8988T (cell line): ENCODE measurements at places on chromosomes 16 and 17.

- DNase-seq: no peak
These were observed 34.0 kb downstream of the CPNE2 start for GRCh38 chr16:57126411-57126810.

- no peak for DNase-seq
These were observed 19.3 kb downstream of the CYB5D2 start for GRCh38 chr17:4162321-4162720.

DNA sequence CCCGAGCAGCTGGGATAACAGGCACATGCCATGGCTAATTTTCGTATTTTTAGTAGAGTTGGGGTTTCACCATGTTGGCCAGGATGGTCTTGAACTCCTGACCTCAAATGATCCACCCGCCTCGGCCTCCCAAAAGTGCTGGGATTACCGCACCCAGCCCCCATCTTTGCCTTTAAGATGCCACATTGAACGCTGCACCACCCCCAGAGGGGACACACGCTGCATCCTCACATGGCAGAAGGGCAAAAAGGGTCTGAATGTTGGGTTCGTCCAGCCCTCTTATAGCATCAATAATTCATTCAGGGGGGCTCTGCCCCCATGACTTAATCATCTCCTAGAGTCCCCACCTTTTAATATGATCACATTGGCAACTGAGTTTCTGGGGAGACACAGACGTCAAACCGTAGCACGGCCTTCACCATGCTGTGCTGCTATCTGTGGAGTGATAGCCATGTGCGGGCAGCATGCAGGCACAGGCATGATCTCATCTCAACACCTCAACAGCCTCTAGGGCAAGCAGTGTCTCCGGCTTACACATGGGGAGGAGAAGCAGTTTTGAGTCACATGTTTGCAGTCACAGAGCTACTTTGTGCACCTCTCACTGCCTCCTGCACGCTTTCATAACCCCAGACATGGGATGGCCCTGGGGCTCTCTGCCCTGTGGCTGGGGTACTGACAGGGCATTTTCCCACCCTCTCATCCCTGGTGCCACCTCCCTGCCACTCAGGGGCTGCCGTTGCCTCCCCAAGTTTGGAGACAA is 30.0 kb downstream of the IL21R start:
- DNase-seq: no peak

GRCh38 chr17:34667656-34668055 is 88.3 kb downstream of the TMEM132E start:
- no peak for DNase-seq

GRCh38 chr16:25713785-25714570 is 22.2 kb downstream of the HS3ST4 start:
- DNase-seq: no peak

GRCh38 chr16:64428463-64429113 is 693.3 kb downstream of the CDH11 start:
- no peak for DNase-seq

- DNase-seq: no peak
These were observed 3.7 kb upstream of the ATP1B2 start for GRCh38 chr17:7647018-7647417.

DNA sequence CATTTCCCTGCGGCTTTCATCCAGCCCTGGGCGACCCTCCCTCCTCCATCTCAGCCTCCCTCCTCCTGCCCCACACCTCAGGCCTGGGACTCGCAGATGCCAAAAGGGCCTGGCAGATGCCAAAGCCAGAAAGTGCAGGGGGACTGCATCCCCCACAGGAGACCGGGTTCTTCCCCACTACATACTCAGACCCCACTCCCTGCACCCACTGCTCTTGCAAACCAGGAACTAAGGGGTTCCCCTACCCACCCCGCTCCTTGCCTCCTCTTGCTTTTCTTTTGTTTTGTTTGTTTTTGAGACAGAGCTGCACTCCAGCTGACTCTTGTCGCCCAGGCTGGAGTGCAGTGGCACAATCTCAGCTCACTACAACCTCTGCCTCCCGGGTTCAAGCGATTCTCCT is 3.2 kb downstream of the HS3ST6 start:
- DNase-seq: no peak

DNA sequence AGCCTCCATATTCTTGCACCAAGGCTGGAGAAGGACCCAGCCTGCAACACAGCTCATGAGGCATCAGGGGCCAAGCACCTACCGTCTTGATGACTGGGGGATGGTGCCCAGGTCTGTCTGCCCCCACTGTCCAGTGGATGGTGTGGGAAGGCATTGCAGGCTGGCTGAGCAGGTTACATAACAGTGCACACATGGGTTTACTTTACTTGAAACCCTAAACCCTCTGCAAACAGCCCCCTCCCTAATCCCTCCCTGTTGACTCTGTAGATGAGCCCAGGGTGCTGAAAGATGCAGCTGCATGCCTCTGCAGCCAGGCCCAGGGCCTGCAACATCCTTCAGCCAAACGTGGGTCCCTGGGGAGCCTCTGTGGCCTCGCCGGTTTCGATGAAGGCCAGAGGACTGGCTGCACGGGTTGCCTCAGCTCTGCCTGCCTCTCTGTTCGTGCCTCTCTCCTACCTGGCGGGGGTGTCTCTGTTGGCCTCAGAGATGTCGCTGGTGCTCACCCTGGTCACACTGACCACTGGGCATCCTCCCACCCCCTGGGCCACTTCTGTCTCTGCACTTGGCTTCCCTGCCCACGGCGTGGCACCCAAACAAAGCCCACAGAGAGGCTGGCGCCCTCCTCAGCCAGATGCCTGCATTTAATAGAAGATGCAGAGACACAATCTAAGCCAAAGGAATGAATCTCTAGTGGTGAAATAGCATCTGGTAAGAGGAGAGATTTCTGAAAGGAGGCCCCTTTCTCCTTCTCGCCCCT is 95.1 kb downstream of the METRNL start:
- DNase-seq: peak; percentile 28

DNA sequence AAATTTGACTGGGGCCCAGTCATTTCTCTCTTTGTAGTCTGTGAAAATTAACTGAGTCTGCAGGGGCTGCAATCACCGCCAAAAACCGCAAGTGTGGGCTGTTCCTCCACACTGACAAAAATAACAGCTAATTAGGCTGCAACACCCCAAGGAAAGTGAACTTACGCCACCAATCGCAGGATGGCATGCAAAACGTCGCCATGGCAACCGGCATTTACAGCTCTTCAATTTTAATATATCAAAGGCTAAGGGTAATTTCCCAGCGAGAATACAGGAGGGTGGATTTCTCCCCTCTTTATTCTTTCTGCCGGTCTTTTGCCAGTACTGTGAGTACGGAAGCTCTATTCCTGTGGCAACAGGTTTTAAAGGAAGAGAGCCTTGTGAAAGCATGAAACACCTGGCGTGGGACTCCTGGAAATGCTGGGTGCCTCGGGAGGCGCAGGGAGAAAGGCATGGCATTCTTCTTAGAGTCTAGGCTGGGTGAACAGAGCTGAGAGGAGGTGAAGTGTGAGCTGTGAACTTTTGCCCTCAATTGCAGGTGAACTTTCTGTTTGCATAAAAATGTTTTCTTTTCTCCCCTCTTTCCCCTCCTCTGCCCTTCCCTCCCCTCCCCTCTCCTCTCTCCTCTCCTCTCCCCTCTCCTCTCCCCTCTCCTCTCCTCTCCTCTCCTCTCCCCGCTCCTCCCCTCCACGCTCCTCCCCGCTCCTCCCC is 399.7 kb downstream of the XYLT1 start:
- DNase-seq: no peak

GRCh38 chr16:2023092-2024031 is 3.3 kb upstream of the NHERF2 start:
- peak; percentile 97 for DNase-seq

DNA sequence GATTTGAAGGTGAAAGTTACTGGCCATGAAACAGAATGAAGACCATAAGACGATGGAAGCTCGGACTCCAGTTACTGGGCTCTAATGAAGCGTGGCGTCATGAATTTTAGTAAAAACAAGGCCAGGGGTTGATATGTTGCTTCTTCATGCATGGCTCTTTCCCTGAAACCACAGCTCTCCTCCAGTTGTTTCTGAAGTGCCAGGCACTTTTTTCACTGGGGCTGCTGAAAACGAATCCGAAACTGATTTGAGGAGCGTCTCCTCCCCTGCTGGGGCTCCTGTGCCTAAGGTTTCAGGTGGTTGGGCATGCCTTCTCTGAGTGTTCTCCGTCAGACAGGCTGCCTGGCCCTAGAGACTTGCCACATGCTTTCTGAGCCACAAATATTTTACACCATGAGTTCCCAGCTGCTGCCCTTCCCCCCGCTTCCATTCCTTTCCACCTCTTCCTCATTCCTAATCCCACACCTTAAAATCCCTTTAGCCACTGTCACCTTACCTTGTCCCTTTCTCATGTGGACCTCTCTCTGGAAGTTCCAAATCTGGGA is 3.7 kb upstream of the MYL4 start:
- DNase-seq: no peak

DNA sequence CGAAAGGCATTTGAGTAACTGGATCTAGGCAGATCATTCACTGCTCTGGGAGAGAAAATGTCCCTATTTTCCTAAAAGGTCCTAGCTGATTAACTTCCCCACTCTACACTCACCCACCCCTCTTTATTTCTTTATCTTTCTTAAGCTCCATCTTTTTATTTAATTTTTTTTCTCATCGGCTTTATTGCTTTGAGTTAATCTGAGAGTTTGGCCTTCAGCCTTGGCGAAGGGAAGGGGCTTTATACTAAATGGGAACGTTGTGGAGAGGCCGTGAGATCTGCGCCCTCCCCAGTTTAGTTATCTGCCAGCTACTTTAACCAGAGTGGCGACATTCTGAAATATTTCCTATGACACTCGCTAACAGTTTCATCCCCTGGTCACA is 882 bp upstream of the TOX3 start:
- DNase-seq: no peak

DNA sequence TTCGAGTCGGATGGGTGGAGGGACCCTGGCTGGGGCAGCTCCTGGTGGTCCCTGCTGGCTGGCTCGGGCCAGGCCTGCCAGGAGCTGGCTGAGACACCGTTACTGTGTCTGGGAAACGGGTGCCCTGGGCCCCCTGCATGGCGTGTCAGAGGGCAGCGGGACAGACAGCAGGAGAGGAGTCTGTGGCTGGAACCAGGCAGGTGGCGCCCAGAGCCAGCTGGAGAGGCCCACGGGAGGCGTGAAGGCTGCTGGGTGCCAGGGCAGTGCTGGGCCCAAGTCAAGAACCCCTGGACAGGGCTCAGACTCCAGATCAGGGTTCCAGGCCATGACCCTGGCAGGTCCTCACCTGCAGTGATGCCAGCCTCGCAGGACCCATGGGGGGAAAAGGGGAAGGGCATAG is 16.6 kb downstream of the SOX8 start:
- DNase-seq: no peak

DNA sequence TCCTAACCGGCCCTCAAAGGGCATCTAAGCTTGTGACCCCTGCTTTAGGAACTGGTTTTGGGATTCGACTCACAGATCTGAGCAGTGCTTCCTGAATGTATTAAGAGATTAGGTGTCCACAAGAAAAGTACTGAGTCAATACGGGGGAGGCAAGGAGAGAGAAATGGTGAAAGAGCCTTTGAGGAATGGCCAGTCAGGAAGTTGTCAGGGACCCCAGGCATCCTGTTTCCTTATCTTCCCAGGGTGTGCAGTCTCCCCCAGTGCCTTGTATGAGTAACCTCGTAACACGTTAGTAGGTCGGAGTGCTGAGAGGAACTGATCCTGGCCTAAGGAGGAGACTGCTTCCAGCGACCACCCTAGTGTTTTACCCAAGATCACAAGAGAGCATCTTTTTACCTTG is 16.4 kb upstream of the TMED6 start:
- DNase-seq: no peak

- peak; percentile 86 for DNase-seq
These were observed 792 bp upstream of the RAC3 start for GRCh38 chr17:82030470-82031302.

DNA sequence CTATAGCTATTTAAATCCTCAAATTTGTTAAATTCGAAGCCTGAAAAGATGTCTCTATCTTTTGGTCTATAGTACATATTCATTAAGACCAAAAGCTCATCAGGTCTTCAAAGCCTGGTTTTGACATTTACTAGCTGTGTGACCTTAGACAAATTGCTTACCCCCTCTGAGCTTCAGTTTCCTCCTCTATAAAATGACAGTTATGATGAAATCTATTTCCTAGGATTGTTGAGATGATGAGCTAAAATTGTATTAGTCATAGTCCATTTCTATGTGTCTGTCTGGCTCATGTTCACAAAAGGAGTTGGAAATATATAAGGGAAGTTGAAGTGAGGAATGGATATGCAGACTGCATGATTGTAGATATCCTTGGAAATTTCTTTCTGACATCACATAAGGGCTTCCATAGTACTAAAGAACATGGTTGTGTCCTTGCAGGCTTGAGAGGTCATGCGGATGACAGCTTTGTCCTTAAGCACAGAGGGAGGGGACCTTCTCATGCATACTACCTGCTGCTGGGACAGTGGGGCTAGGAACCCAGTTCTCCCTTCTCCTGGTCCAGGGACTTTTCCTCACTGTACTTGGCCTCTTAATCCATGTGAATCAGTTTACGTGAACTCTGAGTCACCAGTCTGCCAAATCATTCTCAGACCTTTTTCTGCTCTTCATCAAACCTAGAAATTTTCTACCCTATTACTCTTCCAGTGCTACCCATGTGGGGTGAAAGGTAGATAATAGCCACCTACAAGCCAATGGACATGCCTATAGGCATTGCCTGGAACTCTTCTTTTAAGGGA is 487.5 kb upstream of the SALL1 start:
- no peak for DNase-seq

GRCh38 chr17:39632153-39632941 is 4.6 kb upstream of the STARD3 start:
- no peak for DNase-seq

DNA sequence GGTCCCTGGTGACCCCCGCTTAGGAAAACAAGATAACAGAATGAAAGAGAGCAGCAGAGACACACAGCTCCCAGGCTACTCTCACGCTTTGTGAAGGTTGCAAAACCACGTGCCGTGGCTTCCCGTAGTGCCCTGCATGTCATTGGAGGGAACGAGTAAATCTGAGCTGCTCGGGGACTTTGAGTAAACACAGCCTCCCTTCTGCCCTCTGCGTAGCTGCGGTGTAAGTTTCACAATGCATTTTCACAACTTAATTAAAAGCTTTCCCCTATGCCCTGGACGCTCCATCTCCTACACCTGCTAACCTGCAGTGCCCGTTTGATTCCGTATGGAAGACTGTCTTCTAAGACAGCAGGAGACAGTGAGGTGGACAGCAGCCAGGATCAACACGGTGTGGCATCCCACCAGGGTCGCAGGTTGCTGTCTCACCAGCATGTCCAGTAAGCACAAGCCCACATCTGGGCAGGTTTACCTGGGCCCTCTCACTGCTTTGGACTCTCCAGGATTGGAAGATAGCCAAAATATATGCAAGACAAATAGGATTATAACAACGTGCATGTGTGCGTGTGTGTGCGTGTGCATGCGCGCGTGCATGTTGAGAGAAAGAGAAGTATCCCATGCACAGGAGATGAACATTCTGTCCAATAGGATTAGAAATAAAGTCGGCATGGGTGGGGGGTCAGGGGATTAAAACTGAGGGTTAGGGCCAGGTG is 116.4 kb upstream of the RCVRN start:
- no peak for DNase-seq

GRCh38 chr16:77043076-77043475 is 147.9 kb upstream of the MON1B start:
- DNase-seq: no peak

GRCh38 chr17:82751171-82751570 is 694 bp upstream of the TBCD start:
- no peak for DNase-seq
